Stimulated activated CD4-positive, alpha-beta T cell treated with anti-CD3 and anti-CD28 coated beads, TNF-alpha, amount 100 ng/mL, for 24 hours (primary cell): ENCODE measurements at places on chromosomes 5 and 9.

GRCh38 chr5:132877938-132878337, 4.5 kb downstream of the LEAP2 start:
- no peak for DNase-seq

DNA sequence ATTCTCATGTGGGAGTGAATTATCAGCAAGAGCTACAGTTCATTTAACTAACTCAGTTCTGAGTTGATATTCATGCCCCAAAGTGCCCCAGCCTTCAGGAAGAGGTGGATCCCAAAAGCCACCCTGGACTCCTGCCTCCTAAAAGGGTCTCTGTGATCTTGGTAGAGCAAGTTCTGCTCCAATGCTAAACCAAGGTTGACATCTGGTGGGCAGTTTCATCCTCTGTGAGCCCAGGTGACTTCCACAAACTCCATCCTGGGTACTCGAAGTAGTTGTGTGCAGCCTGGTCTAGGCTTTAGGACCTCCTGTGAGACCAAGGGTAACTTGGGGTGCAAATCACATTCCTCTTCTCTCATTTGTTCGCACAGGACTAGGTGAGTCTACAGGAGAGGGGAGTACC, 816.8 kb downstream of the MTRR start:
- no peak for DNase-seq

GRCh38 chr5:143812085-143812705, at the start of gene HMHB1:
TSS of gene HMHB1 (plus strand) at chr5:143812161.
- no peak for DNase-seq

DNA sequence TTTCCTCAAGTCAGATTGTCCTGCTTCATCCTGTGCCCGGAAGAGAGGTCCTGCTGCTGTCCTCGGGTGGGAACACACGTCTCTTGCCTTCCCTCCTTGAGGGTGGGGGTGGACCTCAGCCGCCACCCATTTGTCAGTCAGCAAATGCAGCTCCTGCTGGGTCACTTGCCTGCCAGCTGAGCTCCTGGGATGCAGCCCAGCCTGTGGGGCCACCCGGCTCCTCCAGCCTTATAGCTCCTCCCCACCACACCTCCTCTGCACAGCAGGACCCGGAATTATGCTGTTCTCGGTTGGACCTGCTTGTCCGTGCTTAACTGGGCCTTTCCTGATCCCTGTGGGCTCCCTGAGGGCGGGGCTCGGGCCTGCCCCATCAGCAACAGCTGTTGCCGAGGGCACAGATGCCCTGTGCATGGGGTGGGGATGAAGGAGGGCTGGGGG, 52.7 kb downstream of the RXRA start:
- no peak for DNase-seq

- DNase-seq = no peak
Observed at GRCh38 chr9:98383758-98384157, 128.3 kb upstream of the TBC1D2 start.

DNA sequence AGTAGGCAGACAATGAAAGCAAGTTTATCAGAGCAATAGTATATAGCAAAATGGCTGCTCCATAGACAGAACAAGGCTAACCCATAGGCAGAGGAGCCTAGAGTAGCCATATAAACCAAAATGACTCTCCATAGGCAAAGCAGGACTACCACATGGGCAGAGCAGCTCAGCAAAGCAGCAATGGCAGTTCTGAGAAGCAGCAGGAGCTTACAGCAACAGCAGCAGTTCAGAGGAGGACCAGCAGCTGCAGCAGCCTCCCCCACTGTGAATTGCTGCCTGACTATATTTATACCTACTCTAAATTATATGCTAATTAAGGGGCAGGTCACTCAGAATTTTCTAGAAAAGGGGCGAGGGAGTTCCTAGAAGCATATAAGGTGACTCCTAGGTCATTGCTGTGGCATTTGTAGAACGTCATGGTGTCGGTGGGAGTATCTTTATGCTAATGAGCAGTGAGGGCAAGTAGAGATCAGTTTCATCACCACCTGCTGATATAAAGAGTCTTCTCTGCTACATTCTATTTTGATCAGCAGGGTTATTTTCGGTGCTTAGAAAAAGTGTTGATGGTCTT, 1115.5 kb downstream of the DTWD2 start:
- no peak for DNase-seq

DNA sequence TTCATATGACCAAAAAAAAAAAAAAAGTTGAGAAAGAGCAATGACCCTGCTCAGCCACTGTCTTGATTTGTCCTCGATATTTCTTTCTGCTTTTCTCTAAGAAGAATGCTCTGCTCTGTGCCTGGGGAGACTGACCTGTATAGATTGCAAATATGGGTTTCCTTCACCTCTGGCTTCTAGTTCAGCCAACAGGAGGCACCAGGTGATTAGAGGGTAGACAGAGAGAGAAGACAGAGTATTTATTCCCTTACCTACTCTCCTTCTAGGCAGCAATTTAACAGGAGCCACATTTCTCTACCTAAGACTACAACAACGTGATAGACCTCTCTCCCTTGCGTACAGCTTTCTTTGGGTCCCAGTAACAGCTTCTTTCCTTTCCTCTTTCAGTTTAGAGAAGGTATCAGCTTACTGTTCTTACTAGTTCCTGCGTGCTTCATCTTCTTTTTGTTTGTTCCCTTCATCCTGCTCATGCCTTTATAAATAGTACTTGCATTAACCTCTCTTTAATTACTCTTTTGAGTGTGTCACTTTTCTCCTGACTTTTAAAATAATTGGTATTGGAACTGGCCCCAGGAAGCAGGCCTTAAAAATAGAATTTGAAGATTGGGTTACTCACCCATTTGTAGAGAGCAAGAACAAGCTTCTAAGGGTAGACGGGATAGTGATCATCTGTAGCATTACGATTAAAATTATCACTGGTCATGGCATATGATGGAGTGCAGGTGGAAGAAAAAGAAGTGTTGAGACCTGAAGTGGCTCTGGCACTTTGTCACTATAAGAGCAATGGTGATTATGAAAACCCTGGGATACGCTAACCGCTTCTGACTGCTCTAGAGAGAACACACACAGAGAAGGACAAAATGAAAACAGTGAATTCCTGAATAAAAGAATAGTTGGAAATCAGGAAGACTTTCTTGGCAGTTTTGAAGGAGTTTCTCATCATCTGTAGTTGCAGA, 161.2 kb upstream of the FSTL4 start:
- DNase-seq = no peak

DNA sequence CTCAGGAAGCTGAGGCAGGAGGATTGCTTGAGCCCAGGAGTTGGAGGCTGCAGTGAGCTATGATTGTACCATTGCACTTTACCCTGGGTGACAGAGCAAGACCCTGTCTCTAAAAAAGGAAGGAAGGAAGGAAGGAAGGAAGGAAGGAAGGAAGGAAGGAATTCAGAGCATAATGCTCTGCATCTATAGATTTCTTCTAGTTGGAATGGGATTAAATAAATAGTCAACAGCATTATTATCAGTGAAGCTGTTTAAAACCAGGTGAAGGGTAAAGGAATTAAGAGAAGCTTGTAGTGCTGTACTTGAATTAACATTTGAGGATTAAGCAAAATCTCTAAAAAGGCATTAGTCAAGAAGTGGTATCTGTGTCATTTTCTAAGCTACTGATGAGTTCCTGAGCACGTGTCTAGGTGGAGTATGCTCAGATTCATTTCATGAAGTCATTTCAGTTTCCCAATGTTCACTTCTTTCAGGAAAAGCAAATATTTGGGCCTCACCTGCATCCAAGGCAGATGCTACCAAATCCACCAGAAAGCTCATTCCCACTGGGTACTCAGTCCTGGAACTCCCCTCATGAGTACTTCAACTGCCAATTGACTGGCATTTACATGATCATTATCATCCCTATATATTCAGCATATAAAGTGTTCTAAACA, 8.4 kb downstream of the PDE6A start:
- DNase-seq = no peak

DNA sequence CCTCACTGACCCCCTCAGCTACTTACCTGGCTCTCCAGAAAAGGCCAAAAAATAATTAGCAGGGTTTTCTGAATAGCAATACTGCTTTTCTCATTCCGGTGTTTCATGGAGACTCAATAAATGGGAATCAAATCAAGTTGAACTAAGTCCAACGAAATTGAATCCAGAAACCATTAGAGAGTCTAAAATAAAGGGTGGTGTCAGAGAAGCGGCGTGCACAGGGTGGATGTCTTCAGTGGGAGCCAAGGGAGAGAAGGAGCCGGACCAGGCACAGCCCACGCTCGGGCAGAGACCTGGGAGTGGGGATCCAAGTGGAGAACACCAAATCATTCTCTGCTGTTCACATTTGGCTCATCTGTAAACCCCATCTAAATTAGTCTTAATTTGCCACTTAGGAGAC, 40.2 kb upstream of the WWC1 start:
- no peak for DNase-seq

DNA sequence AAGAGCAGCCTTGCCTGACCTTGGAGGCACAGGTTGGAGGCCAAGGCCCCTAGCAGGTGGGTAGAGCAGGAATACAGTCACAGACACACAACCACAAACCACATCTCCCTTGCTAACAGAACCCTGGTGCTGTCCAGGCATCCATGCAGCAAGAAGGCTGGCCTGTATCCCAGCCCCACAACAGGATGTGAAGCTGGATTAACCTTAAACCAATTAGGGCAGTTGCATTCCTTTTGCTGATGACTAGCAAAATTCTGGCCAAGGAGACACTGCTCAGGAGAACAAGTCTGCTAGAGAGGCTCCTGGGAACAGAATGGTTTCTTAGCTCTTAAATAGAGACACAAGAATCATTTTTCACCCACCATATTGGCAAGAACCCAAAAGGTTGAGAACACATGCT, 97.8 kb downstream of the C5orf15 start:
- no peak for DNase-seq

GRCh38 chr5:175670372-175670771, 12.5 kb downstream of the HRH2 start:
- no peak for DNase-seq

GRCh38 chr9:116555556-116556155, 131.4 kb upstream of the TRIM32 start:
- DNase-seq = no peak

DNA sequence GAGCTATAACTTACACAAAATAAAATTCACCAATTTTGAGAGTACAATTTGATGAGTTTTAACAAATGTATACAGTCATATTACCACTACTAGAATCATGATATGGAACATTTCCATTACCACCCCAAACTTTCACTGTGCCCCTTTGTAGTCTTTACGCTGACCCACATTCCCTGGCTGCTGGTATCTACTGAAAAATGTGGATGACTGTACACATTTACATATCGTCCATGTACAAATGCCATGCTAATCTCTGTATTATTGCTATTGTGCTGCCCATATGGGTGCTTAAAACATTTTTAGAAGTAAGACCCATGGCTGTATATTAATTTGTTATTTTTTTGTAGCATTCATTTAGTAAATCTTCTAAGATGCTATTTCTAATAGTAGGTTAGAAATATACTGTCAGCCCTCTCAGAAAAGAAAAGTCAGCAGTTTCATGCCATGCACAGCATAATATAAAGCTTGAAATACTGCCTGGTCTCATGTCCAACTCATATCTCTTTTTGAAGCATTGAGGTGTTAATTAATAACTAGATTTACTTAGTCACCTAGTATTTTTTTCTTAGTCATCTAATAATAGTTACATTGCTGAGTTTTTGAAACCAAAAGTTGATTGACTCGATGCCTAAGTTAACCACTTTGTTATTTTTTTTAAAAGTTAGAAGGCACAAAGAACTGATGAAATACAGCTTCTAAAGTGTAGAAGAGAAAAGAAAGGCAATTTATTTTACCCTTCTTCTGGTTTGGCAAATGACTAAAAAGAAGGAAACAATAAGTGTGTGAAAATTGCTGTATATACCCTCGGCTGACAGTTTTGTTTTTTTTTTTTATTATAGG, 188.3 kb upstream of the MEF2C start:
- DNase-seq = no peak

DNA sequence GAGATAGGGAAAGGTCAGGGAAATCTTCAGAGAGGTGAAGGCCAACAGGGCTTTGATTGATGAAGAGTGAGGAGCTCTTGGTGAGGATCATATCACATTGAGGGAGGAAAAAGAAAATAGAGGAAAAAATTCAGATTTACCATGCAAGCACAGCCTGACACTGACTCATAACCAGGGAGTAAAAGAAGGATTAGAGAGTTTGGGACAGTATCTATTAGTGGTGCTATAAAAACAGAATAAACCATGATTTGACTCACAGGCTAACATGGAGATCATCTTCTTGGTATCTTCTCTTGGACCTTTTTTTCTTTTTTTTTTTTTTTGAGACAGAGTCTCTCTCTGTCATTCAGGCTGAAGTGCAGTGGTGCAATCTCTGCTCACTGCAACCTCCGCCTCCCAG, 44.4 kb downstream of the MUSK start:
- no peak for DNase-seq

- no peak for DNase-seq
Observed at GRCh38 chr5:169646856-169647255, 9.8 kb downstream of the DOCK2 start.

- no peak for DNase-seq
Observed at GRCh38 chr9:87581949-87582637, 84.4 kb downstream of the DAPK1 start.

- no peak for DNase-seq
Observed at GRCh38 chr5:58462623-58463230, 2.8 kb upstream of the PLK2 start.

GRCh38 chr5:166781737-166782136, 1509.7 kb upstream of the WWC1 start:
- no peak for DNase-seq

- DNase-seq = no peak
Observed at GRCh38 chr5:91288118-91288916, 94.8 kb downstream of the ARRDC3 start.

DNA sequence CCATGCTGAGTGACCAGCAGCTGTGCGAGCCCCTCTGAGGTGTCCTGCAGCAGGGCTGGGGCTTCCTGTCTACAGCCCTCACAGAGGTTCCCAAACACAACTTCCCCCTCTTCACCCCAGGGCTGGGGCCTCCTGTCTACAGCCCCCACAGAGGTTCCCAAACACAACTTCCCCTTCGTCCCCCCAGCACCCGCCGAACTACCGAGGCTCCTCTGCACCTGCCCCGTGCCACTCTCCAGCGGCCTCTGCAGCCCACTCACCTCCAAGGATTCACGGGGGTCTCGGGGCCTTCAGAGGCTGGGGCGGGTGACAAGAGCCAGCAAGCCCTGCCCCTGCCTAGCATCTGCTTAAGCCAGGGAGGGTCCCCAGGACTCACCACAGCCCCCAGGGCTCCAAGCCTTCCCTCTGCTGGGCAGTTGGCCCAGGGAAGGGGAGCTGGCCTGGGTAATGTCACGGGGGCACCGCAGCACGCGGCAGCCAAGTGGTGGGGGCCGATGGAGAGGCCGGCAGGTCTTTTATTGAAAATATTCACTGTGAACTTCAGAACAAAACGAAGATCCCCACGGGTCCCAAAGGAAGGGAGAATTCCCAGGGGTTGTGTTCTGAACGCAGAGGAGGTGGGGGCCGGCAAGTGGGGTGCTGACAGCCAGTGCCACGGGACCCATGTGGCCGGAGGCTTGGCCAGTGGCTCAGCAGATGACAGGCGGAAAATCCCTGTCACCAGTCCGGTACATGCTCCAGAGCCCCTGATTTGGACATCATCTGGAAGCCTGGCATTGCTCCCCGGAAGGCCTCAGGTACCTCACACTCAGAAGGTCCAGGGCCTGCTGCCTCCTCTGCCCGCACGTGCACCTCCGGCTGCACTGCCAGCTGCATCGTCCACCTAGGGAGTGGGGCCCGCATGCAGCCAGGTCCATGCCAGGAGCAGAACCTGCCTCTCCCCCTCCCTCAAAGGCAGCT, 125.3 kb downstream of the ADAMTS2 start:
- no peak for DNase-seq
